Activated naive CD8-positive, alpha-beta T cell treated with anti-CD3 and anti-CD28 coated beads, Interleukin-2, amount 10 ng/mL, durations not matched to agents 7 days and 5 days (primary cell): ENCODE measurements at places on chromosomes 5 and 9. TPM values are rescaled to one million over a fixed set of nuclear protein-coding genes. Genes with fewer than 3 reads are reported as not detected.

- peak overlapping the region; percentile 98 for H3K27ac ChIP-seq
- peaks cover 23% of the 10 kb centered on the region for H3K4me1 ChIP-seq
- H3K27me3 ChIP-seq = no peaks in the 10 kb centered on the region
- DNase-seq = no peak
- H3K4me3 ChIP-seq = peak overlapping the region; percentile 99
- peaks cover 5% of the 10 kb centered on the region for H3K36me3 ChIP-seq
These were observed 639 bp downstream of the INVS start for GRCh38 chr9:100099722-100100042.

DNA sequence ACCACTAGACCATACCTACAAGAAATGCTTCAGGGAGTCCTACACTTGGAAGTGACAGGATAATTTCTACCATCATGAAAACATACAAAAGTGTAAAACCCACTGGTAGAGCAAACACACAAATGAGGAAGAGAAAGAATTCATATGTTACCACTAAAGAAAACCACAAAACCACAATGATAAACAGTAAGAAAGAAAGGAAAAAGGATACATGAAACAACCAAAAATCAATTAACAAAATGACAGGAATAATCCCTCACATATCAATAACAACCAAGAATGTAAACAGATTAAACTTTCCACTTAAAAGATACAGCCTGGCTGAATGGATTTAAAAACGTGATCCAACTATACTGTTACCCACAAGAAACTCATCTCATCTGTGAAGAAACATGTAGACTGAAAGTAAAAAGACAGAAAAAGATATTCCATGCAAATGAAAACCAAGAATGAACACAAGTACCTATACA, 83.4 kb downstream of the LPAR1 start:
- no peak overlapping the region for H3K27ac ChIP-seq
- no peaks in the 10 kb centered on the region for H3K4me1 ChIP-seq
- DNase-seq = no peak
- H3K36me3 ChIP-seq = no peaks in the 10 kb centered on the region
- no peaks in the 10 kb centered on the region for H3K27me3 ChIP-seq

- no peaks in the 10 kb centered on the region for H3K36me3 ChIP-seq
- no peaks in the 10 kb centered on the region for H3K27me3 ChIP-seq
- H3K27ac ChIP-seq = no peak overlapping the region
- no peak overlapping the region for H3K4me3 ChIP-seq
- peaks cover 3% of the 10 kb centered on the region for H3K4me1 ChIP-seq
- no peak for DNase-seq
These were observed 68.3 kb downstream of the DCP2 start for GRCh38 chr5:113044776-113045465.

DNA sequence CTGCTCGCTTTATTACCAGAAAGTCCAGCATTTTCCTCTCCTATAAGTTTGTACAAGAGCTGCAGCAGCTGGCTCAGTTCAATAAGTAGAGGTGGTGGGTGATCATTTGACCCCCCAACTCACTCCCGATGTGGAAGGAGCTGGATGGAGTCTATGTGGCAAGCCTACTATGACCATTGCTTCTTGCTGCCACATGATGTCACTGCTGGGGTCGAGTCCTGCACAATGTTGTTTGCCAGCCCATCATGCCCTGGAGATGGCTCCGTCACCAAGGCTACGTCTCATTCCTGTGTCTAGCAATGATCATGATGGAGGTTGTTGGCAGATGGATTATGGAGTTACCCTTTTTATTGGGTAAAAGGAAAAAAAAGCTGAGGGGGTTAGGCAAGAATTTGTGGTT, 266.3 kb downstream of the PSAT1 start:
- DNase-seq = no peak
- H3K36me3 ChIP-seq = no peaks in the 10 kb centered on the region
- H3K4me3 ChIP-seq = no peak overlapping the region
- no peaks in the 10 kb centered on the region for H3K4me1 ChIP-seq

Gene RMRP
- 10,452 TPM for total RNA-seq

Gene SPINK7
- not detected for total RNA-seq
